ENCODE measurements at places on chromosomes 12 and 14.

- no peak for DNase-seq
Observed at GRCh38 chr14:100828031-100828769, 2.3 kb downstream of the MEG3 start.

DNA sequence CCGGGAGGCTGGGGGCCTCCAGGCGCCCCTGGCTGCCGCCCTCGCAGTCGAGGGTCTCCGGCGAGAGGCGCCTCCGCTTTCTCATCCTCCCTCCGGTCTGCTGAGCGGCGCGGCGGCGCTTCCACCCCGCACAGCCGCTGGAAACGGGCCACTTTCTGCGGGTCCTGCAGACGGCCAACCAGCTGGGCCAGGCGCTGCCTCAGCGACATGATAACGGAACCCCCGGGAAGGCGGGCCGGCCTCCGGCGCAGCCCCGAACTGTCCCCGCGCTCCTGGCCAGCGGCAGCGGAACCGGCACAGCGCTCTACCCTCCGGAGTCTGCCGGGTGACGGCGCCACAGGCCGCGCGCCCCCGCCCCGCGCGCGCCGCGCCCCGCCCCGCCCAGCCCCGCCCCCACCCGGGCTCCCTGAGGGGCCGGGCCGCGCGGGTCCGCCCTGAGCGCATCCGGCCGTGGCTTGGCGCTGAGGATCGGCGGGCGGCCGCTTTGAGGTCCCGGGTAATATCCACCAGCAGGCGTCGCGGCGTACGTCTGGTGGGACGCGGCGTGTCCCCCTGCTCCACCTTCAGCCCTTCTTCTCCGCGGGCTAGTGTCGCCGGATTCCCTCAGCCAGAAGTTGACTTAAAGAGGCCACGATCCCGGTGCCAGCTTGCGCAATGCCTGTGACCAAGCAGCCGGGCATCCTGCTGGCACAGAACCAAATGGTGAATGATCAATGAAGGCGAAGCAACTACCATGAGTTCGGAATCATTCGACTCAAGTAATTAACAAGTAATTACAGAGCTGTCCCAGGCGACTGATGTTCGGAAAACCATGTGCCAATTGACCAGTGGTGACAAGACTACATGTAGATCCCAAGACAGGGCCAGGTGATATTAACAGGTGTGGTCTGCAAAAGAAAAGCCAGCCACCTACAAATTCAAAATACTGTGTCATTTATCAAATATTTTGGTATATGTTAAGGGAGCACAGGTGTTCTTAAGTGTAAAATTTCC lies at the start of gene SGPP1:
SGPP1 (minus strand) TSS at position 330 of the 993 bp plus-strand sequence; CDS start at position 209, 121 bp downstream.
- DNase-seq = peak; percentile 68

- no peak for DNase-seq
Observed at GRCh38 chr12:45477526-45477925, 252.0 kb upstream of the ARID2 start.

DNA sequence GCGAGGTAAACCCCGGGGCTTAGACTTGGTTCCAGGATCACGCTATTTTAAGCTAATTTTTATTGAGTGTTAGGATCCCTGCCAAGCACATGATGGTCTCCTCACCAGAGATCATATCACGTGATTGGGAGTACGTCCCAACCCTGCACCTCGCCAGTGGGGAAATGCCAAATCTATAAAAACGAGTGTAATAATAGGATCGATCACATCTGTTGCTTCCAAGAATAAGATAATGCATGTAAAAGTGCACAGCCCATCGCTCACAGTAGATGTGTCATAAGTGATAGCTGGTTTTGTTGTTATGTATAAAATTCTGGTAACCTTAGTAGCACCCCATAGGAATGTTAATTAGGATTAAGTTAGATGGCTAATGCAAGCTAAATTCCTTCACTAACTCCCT lies 581.0 kb upstream of the TMEM132C start:
- DNase-seq = no peak

DNA sequence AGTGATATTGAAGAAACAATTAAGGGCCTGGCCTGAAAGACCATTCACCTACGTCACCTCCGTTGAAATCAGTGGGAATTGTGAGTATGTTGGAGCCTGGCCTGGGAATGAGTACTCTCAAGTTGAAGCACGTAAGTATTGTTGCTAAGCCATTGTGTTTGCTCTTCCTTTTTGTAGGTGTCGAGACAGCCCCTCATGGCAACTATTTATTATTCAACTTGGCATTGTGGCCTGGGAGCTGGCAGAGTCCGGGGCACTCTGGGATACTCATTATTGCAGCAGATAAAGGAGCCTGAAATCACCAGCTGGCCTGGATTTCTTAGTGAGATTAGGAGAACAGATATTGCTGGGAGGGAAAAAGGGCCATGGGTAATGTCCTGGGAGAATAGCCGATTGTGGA lies 147.4 kb downstream of the C12orf75 start:
- no peak for DNase-seq

GRCh38 chr12:132719141-132719953 lies 8.7 kb downstream of the PGAM5 start:
- DNase-seq = no peak

- DNase-seq = no peak
Observed at GRCh38 chr14:72906316-72906715, 12.4 kb upstream of the DPF3 start.

GRCh38 chr14:92726135-92726932 lies 22.1 kb downstream of the LGMN start:
- DNase-seq = no peak

GRCh38 chr14:70884595-70885342 lies 22.5 kb upstream of the PCNX1 start:
- no peak for DNase-seq

GRCh38 chr12:107921062-107921461 lies 146.6 kb downstream of the ASCL4 start:
- no peak for DNase-seq

DNA sequence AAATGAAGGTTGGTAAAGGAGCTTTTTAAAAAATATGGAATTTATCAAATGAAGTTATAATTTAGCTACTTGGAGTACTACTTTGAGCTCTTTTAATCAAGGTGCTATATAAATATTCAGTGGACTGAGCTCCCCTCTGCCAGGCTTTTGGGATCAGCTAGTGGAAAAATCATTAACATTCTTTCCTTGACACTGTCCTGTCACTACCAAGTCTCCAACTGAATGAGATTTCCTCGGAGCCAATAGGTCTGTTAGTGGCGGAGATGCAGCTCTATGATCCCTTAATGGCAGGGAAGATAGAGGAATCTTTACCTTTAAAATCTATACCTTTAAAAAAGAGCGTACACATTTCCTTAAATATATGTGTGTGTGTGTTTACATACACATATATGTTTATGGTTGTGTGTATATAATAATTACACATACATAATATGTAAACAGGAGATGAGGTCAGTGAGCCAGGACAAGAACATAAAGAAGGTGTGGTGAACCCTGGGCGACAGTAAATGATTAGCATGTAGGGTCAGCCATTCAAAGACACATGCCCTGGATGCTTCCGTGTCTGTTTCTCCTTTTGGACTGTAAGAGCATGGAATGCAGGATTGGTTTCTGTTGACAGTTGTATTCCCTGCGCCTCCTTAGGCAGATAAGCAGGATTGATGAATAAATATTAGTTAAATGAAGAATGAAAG lies 47.7 kb upstream of the ATP2A2 start:
- DNase-seq = no peak

DNA sequence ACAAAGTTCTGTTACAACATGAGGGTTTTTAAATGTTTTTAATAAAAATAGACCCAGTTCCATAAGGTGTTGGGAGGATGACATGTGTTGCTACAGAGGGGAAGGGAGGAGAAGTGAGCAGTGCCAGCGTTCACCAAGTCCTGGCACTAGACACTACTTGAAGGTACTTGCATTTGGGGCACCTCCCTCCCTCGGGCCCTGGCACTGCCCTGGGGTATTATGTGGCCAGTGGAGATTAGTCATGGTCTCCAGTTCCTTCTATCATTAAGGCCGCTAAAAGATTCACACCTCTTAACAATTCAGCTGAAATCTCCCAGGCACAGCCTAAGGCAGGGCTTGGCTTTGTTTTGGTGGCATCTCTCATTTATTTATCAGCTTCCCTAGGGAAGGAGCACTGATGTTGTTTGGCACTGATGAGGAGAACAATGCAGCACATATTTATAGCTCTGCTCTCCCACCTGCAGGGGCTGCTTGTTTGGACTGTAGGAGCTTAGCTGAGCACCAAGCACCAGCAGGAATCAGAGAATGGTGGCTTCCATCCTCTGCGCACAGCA lies 155.5 kb upstream of the NTF3 start:
- no peak for DNase-seq

DNA sequence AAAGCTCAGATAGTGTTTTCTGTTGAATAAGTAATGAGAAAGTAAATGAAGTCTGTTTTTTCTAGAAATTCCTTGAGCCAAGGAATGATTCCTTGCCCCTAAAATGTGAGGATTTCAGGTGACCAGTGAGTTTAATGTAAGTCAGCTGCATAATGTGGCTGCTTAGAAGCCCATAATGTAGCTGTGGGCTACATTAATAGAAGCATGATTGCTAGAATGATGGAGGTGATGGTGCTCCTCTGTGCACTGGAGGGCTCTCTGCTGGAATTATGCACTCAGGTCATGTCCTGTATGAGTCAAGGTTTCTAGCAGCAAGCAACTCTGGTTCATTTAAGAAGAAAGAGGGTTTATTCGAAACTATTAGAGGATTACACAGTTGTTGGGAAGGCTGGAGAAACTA lies 19.6 kb upstream of the PWP1 start:
- DNase-seq = no peak

- peak; percentile 42 for DNase-seq
Observed at GRCh38 chr12:46266869-46267574, 1.8 kb downstream of the SLC38A1 start.

- no peak for DNase-seq
Observed at GRCh38 chr12:82996168-82996812, 309.6 kb downstream of the TMTC2 start.

Data from C1 segment of cervical spinal cord (tissue), 14 donors.